ENCODE measurements at places on chromosomes 7 and 10.

DNA sequence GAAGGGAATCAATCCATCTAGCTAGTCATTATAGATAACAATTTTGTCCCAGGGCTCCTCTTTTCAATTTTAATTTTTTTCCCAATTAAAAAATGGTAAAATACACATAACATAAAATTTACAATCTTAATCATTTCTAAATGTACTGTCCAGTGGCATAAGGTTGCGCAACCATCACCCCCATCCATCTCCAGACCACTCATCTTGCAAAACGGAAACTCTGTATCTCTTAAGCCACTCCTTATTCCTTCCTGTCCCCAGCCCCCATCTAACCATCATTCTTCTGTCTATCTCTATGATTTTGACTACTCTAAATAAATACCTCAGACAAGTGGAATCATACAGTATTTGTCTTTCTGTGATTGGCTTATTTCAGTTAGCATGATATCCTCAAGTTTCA lies 46.1 kb upstream of the RAB18 start:
- DNase-seq = no peak

DNA sequence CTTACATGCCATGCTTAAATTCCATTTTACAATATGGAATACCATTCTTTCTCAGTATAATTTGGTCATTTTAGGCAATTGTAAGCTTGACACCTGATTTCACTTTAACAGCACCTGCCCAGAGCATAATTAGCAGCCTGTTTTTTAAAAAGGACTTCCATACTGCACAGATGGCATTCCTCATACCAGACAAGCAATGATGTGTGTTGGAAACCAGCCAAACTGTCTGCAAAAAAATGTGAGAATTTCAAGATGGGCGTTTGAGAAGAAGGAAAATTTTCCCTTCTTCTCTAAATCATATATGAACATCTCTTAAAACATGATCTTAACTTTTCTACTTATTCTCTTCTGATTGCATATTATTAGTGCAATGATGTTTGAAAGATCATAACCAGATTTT lies 40.4 kb upstream of the AGMO start:
- no peak for DNase-seq

- no peak for DNase-seq
Measured at GRCh38 chr7:39432368-39432767, 133.8 kb upstream of the YAE1 start.

- no peak for DNase-seq
Measured at GRCh38 chr10:101066146-101066895, 4.5 kb downstream of the KAZALD1 start.

DNA sequence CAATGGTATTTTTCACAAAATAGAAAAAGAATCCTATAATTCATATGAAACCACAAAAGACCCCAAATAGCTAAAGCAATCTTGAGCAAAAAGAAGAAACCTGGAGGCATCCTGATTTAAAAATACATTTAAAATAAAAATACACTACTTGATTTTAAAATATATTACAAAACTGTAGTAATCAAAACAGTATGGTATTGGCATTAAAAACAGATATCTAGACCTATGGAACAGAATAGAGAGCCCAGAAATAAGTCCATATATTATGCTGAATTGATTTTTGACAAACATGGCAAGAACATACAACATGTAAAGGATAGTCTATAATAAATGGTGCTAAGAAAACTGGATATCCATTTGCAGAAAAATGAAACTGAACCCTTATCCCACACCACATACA lies 34.8 kb downstream of the CUBN start:
- DNase-seq = no peak

GRCh38 chr7:130142654-130143333 lies 62.4 kb downstream of the TMEM209 start:
- DNase-seq = no peak

DNA sequence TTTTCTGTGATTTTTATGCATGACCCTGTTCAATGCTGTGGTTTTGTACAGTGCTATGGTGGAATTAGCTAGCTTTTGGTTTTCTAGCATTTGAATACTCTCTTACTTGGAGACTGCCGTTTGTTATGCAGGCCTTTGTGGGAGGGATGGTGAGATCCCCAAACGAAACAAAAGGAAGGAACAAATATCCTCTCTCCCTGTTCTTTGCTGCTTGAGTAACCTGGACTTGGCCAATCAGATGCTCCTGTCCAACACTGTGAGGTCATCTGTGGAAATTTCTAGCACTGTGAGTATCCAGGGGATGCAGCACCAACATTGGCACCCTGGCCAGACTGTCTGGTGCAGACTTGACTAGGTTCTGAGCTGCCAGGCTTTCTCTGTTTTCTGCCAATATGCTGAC lies 314.4 kb downstream of the ANKRD30A start:
- no peak for DNase-seq

GRCh38 chr7:36045830-36046341 lies 107.2 kb upstream of the EEPD1 start:
- no peak for DNase-seq

All from stimulated activated CD8-positive, alpha-beta memory T cell treated with anti-CD3 and anti-CD28 coated beads, Interleukin-15, amount 100 ng/mL, for 4 hours (primary cell).